Myocyte (in vitro differentiated cells): ENCODE measurements at places on chromosomes 13 and 19.
A peak's percentile ranks its signal among the peaks of the same experiment; 100 is the strongest.

GRCh38 chr19:45406226-45407090 is at the start of gene POLR1G:
POLR1G (plus strand) TSS chr19:45406644; CDS start chr19:45406697, 53 bp downstream.
- DNase-seq, result peak; percentile 90

GRCh38 chr13:58134012-58134411 is 502.5 kb downstream of the PCDH17 start:
- DNase-seq, result no peak

DNA sequence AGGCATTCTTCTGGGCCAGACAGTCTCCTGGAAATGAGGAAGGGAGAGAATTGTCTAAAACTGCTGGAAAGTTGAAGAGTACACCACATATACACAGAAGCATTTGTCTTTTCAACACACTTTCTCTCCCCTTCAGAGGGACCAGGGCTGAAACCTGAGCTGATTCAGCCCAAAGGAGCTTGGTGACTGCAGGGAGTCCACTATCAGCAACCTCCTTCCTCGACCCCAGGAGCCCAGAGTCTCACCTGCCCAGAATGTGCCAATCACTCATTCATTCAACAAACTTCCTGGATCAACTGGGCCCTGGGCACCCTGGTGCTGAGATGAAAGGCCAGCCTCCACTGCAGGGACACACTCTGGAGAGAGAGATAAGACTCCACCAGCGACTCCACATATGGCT is 128.9 kb upstream of the VSTM2B start:
- DNase-seq, result no peak

- DNase-seq, result peak; percentile 87
These were observed 1.1 kb upstream of the PPP1R12C start for GRCh38 chr19:55118401-55118991.

DNA sequence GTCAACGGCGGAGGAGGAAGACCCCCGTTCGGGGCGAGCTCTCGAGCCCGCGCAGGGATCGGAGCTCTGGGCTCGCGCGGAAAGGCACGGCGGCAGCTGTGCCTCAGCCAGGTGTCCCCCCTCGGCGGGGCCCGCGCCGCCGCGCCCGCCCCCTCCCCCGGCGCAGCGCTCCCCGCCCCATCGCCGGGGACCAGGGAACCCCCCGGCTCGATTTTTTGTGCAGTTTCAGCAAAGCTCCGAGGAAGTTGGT is 110.0 kb downstream of the KCNRG start:
- no peak for DNase-seq

DNA sequence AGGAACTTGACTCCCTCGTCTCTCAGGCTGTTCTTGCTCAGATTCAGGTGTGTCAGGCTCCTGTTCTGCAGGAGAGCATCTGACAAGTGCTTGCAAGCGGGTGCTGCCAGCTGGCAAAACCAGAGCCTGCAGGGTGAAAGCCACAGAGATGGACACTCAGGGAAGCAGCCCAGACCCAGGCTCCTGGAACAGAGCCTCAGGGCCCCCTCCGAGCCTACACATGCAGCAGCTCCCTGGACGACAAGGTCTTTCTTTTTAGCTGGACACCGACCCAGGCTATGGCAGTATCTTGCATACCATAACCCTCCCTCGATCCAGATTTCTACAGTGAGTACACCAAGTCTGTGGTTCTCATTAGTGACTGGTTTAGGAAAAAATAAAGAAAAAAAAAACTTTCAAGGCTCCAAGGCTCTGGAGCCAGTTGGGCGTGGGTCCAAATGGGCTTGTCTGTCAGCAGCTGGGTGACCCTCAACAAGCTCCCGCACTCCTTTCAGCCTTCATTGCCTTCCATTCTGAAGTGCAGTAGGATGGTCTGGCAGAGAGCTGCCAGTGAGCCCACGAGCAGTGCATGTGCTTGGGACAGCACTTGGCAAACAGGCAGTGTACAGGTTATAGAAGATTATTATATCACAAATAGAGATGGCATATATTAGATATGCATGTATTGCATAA is 29.9 kb downstream of the NLRP13 start:
- no peak for DNase-seq

DNA sequence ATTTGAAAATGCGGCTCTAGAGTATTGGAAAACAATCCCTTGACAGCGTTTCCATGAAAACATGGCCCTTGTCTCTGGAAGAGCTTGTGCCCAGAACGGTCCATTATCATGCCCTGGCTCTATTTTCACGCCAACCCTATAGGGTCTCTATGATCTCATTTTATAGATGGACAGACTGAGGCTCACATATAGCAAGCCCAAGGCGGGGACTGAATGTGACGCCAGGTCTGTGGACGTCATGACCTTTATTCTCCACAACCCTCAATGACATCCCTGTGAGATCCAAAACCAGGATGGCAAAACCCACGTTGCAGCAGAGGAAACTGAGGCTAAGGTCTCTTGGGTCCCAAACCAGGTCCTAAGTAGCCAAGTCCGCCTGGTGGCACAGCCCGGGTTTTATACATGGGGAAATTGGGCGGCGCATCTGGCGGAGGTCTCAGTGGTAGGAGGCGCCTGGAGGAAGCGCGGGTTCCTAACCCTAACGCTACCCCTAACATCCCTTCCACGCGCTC is 425 bp upstream of the COLGALT1 start:
- DNase-seq, result no peak

DNA sequence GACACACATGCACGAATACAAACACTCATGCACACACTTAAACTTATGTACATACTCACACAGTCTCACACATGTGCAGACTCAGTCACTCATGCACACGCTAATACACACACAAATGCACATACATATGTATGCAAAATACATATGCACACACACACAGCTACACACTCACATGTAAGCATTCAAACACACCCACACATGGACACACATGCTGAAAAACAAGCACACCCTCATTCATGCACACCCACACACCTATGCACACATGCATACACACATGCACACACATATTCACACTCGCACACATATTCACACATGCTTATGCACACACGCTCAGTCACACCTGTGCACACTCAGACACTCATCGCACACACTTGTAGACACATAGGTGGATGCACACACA is 9.3 kb downstream of the MUC16 start:
- DNase-seq, result no peak
